ENCODE measurements at places on chromosomes 6 and 20.
A peak's percentile ranks its signal among the peaks of the same experiment; 100 is the strongest.

- DNase-seq: no peak
Measured at GRCh38 chr20:63533871-63534393, 3.2 kb downstream of the PTK6 start.

DNA sequence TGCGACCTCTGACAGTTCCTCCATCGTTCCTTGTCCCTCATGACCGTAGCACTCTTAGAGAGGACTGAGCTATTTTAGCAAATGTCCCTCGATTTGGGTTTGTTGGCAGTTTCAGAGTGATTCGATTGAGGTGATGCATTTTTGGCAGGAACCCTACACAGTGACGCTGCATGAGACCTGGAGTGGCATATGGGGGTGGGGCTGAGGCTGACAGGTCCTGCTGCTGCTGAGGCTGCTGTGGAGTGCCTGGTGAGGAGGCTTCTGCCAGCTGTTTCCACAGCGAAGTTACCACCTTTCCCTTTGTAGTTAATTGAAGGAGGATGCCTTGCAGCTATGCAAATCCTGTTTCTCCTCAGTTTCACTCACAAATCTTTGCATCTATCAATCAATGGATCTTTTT is 19.8 kb downstream of the PXDC1 start:
- peak; percentile 11 for DNase-seq

GRCh38 chr6:126696921-126697693 is 357.2 kb downstream of the CENPW start:
- no peak for DNase-seq

- DNase-seq: no peak
Measured at GRCh38 chr6:21691685-21692346, 98.3 kb downstream of the SOX4 start.

GRCh38 chr6:13762611-13763441 is 51.2 kb upstream of the RANBP9 start:
- DNase-seq: no peak

DNA sequence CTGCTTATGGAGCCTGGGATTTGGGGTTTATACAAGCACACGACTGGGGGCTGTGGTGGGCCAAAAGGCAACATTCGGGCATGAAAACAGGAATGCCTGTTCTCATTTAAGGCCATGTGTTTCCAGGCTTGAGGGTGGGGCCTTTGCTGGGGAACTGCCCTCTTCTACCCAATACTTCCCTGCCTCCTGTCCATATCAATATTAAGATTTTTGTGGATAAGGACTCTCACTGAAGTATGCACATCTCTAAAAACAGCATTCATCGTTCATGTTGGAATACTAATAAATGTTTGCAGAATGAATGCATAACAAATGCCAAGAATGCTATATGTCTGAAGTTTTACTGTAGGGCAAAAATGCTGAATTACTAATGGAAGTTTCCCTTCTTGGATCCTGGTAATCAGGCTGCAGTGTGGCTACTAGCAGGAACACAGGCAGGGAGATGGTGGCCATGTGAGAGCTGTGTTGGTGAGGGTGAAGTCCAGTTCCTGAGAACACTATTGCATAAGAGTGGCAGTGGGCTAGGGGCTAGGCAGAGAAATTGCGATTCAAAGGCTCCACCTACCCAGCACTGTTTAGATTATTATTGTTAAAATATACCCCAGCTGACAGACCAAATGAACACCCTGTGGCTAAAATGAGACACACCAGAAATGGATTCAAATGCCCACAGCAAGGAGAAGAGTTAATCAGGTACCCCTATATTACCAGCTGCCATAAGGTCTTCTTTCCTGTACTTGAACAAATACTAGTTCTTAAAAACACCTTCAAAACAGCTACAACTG is 644.3 kb downstream of the EPM2A start:
- DNase-seq: no peak

DNA sequence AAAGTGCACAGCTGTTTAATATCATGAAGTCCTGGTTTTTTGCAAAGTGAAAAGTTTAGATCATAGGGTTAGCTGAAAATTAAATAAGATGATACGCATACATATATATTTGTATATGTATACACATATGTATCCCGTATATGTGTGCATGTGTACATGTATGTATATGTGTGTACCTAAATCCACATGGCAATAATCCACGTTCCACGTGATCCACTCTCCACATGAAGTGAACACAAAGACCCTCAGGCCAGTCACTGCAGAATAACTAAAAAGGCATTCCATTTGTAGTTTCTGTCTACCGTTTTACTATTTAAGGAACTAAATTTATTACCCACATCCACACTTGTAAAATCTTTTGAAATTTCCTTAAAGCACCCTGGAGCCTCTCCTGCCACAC is 294.9 kb downstream of the FOXA2 start:
- no peak for DNase-seq

DNA sequence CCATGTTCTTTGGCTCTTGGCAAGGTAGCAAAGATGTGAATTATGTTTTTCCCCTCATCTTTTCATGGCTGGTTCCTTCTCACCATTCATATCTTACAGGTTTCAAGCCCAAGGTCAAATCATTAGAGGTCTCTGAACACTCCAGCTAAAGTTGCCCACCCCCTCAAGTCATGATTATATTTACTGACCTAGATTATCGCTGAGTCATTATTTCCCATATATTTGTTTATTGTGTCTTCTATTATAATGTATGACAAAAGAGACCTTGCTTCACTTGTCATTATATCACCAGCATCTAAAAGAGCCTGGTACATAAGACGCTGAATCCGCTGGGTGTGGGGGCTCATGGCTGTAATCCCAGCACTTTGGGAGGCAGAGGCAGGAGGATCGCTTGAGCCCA is 12.4 kb downstream of the DSN1 start:
- no peak for DNase-seq

DNA sequence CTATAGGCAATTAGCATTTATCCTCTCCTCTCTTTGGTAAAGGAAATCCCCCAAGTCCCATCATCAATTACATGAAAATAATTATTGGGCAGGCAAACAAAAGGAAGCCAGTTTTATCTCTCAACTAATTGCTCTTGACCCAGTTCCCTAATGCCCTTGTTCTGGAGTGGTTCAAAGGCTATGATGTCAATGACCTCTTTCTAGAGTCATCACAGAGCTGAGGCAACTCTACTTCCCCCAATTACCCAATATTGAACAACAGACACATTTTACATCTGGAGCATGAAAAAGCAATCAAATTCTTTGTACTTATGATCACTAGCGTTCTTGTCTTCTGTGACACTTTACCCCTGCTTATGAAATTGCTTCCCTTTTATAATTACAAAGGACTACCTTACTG is 43.5 kb downstream of the NT5E start:
- DNase-seq: no peak

Measured in NCI-H748 treated with DMSO at 0.1 percent for 48 hours (cell line).